Activated CD4-positive, CD25-positive, alpha-beta regulatory T cell (primary cell): ENCODE measurements at places on chromosomes 2 and 18.

DNA sequence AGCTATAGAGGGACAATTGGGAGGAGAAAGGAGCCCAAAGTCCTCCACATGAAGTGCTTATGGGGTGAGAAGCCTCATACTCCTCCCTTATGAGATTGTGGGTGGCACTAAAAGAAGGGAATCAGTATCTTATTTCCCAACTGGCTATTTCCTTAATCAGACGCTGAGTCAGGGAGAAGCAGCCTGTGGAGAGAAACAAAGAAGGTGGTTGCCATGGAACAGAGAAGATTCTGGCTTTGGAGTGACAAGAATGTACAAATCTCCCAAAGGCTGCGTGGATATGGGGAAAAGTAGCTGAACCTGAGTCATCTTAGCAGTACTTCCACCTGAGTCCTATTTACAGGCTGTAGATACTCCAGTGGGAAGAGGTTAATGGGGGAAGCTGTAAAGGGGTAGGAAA is 115.8 kb upstream of the CWC22 start:
- DNase-seq, result no peak

DNA sequence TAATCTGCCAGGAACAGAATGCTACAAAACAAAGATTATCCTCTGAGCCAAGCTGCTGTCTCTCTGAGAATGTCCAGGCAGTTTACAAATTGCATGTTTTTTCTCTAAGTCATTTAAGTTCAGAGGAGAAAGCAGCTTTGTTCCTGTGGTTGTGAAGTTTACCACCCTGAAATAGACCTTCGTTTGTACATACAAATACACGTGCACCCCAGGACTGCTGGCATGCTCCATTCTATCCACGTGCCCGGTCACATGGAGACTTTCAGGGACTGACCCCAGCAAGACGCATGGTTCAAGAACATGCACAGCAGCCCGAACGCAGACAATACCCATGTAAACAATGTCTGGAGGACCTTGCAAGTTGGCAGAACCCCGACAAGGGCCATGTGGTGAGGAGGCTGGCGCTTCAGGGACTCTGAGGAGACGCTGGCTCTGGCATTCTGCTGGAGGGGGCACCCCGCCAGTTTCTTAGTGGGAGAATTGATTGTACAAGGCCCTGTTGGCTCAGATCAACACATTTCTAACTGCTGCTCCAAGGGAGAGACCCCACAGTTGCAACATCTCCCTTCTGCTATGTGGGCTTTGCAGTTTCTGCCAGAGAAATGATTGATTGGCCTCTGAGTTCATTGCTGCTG is 33.3 kb downstream of the FAM178B start:
- no peak for DNase-seq

- no peak for DNase-seq
Measured at GRCh38 chr2:111708476-111709180, 175.4 kb downstream of the ANAPC1 start.

DNA sequence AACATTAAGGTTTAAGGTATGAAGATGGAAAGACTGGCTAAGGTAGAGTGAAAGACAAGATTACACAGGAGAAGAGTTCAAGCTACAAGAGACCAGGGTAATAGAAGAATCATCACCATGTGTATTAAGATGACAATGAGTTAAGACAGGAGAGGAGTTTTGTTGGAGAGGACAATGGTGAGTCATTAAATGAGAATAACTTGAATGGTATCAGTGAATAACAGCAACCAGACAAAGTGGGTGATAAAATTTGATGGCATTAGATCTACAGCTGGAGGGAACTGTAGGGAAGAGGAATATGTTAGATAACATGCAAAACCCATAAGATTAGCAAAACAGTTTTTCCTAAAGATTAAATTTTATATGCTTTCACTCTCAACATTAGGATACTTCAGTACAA is 18.8 kb upstream of the ENOSF1 start:
- DNase-seq, result no peak

DNA sequence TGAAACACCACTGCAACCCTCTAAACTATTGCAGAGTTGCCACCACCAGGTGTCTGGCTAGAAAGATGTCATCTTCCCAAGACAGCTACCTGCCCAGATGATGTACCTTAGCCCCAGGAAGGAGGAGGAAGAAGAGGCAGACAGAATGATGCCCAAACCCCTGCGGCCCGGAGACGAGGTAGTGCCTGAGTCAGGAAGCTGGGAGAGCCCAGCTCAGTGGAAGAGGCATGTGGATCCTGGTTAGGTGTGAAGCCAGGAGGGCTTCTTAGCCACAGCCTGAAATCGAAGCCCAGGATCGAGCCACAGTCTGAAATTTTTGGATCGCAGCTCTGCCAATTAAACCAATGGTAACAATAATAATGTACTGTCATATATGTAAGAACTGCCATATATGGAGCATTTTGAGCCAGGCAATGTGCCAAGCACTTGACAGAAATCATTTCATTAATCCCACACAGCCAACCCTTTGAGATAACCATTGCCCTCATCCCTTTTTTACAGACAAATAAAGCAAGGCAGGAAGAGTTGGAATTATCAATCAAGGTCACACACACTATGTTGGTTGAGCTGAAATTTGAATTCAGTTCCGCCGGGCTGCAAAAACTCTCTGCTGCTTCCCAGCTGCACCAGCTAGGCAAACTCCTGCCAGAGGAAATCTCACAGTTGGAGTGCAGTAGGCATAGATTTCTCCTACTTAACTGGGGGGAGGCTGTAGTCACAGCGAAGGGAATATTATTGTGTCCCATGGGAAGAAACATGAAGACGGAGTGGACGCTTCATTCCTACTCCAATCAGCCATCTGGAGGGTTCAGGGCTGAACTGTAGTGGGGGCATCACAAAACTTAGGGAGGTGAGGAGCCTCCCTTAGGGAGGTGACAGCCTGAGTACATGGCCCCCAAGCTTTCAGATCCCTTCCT is 19.4 kb upstream of the CYP1B1 start:
- DNase-seq, result no peak
